HepG2 (cell line): ENCODE measurements at places on chromosomes 2 and 18. TPM values are rescaled to one million over a fixed set of nuclear protein-coding genes. Genes with fewer than 3 reads are reported as not detected.

Gene RGPD4
- not detected in 2 replicates for polyA plus RNA-seq

Gene ACMSD
- polyA plus RNA-seq = 0.05 TPM in 1 of 2 replicates, not detected in the other

Gene IL1F10
- polyA plus RNA-seq = not detected in 2 replicates

Gene MSTN
- polyA plus RNA-seq = 0.04 TPM in 2 replicates

Gene SERPINB11
- polyA plus RNA-seq = not detected in 2 replicates
